Activated CD4-positive, alpha-beta memory T cell treated with anti-CD3 and anti-CD28 coated beads for 36 hours (primary cell): ENCODE measurements at places on chromosomes 2 and 18. TPM values are rescaled to one million over a fixed set of nuclear protein-coding genes. Genes with fewer than 3 reads are reported as not detected.
A peak's percentile ranks its signal among the peaks of the same experiment; 100 is the strongest.

The C2orf66 gene
- total RNA-seq = not detected

The MAP3K20 gene
- 6.5 TPM for total RNA-seq

The LYPD1 gene
- total RNA-seq = not detected

The ASB18 gene
- not detected for total RNA-seq

The MARCHF7 gene
- 86.7 TPM for total RNA-seq

The ST8SIA3 gene
- total RNA-seq = not detected

The CXCR2 gene
- not detected for total RNA-seq

DNA sequence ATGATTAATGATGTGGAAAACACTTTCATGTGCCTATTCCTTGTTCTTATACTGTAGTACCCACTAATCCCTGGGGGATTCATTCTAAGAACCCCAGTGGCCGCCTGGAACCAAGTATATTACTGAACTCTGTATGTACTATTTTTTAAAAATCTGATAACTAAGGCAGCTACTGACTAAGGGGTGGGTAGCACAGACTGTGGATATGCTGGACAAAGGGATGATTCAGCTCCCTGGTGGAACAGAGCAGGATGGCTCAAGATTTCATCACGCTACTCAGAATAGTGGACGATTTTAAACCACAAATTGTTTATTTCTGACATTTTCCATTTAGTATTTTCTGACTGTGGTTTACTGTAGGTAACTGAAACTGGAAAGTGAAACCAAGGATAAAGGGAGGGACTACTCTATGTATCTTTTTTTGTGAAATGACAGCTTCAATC lies 41.8 kb upstream of the CDC42EP3 start:
- peaks cover 5% of the 10 kb centered on the region for H3K36me3 ChIP-seq
- peaks cover 30% of the 10 kb centered on the region for H3K4me1 ChIP-seq
- H3K27me3 ChIP-seq = no peaks in the 10 kb centered on the region
- DNase-seq = peak; percentile 17

DNA sequence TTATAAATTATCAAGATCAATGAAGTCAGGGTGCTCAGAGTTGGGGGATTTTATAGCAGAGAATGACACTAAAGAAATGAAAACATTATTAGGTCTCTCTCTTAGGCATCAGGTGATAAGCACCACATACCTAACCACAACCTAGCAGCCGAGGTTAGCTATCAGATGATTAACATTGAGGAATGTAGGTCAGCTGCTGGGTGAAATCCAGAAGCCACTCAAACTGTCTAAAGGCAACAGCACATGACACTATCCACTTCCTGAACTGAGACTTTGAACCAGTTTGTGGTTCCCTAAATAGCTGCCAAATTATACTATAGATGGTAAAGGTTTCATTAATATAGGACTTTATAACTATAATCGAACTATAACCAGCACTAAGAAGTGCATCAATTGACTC lies 4.7 kb downstream of the EPG5 start:
- H3K27ac ChIP-seq = peak overlapping the region; percentile 79
- H3K4me3 ChIP-seq = no peak overlapping the region
- peaks cover 10% of the 10 kb centered on the region for H3K36me3 ChIP-seq

GRCh38 chr18:3722649-3723433 lies 272.9 kb downstream of the TGIF1 start:
- no peak overlapping the region for H3K27ac ChIP-seq
- peaks cover 23% of the 10 kb centered on the region for H3K27me3 ChIP-seq
- no peak for DNase-seq
- no peaks in the 10 kb centered on the region for H3K4me1 ChIP-seq
- H3K36me3 ChIP-seq = no peaks in the 10 kb centered on the region

DNA sequence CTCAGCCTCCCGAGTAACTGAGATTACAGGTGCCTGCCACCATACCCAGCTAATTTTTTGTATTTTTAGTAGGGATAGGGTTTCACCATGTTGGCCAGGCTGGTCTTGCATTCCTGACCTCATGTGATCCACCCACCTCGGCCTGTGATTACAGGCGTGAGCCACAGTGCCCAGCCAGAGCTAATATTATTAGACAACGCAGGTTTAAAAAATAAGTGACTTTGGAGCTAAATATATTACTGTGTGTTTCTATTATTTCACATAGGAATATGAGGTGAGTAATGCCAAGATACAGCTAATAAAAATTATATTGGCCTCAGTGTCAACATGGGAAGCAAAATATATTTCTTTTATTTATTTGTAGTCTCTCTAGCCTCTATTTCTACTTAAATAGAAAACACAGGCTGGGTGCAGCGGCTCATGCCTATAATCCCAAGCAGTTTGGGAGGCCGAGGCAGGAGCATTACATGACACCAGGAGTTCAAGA lies 120.2 kb downstream of the C2orf74 start:
- peaks cover 21% of the 10 kb centered on the region for H3K36me3 ChIP-seq
- H3K27me3 ChIP-seq = no peaks in the 10 kb centered on the region
- DNase-seq = no peak
- no peaks in the 10 kb centered on the region for H3K4me1 ChIP-seq
- no peak overlapping the region for H3K4me3 ChIP-seq
- H3K27ac ChIP-seq = no peak overlapping the region

GRCh38 chr2:21407851-21408250 lies 284.1 kb downstream of the TDRD15 start:
- no peak overlapping the region for H3K4me3 ChIP-seq
- H3K36me3 ChIP-seq = no peaks in the 10 kb centered on the region
- no peak for DNase-seq
- H3K4me1 ChIP-seq = no peaks in the 10 kb centered on the region
- H3K27me3 ChIP-seq = no peaks in the 10 kb centered on the region

GRCh38 chr2:201018636-201019035 lies 52.8 kb downstream of the HYCC2 start:
- no peak overlapping the region for H3K27ac ChIP-seq
- no peak overlapping the region for H3K4me3 ChIP-seq
- peaks cover 11% of the 10 kb centered on the region for H3K4me1 ChIP-seq
- H3K27me3 ChIP-seq = no peaks in the 10 kb centered on the region

GRCh38 chr2:156937430-156937829 lies 320.1 kb upstream of the GALNT5 start:
- H3K36me3 ChIP-seq = no peaks in the 10 kb centered on the region
- no peak overlapping the region for H3K27ac ChIP-seq
- no peaks in the 10 kb centered on the region for H3K27me3 ChIP-seq
- no peaks in the 10 kb centered on the region for H3K4me1 ChIP-seq

DNA sequence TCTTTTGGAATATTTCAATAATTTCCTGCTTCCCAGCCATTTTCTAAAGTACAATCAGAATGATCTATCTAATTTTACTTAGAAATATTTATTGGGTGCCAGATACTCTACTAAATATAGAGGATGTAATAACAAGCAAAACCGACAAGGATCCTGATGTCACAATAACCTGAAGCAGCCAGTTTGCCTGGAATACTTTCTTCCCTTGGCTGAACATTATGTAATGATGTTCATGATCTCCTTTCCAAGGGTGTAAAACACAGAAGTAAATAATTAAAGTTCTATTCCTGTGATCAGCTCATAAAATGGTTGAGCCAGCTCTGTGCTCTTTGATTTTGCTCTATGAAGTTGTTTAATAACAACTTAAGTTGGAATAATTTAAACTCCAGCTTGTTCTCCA lies 2.6 kb upstream of the MRPL19 start:
- DNase-seq = no peak
- H3K36me3 ChIP-seq = peaks cover 7% of the 10 kb centered on the region
- H3K27ac ChIP-seq = no peak overlapping the region
- H3K4me3 ChIP-seq = no peak overlapping the region
- H3K4me1 ChIP-seq = peaks cover 27% of the 10 kb centered on the region

- peaks cover 44% of the 10 kb centered on the region for H3K36me3 ChIP-seq
- H3K27me3 ChIP-seq = no peaks in the 10 kb centered on the region
- H3K4me3 ChIP-seq = no peak overlapping the region
- H3K27ac ChIP-seq = no peak overlapping the region
- peak; percentile 85 for DNase-seq
These were observed 1.4 kb upstream of the CD226 start for GRCh38 chr18:69948919-69949537.

GRCh38 chr2:232214053-232214452 lies 164.5 kb upstream of the ALPP start:
- no peak overlapping the region for H3K4me3 ChIP-seq
- peaks cover 17% of the 10 kb centered on the region for H3K4me1 ChIP-seq
- no peak overlapping the region for H3K27ac ChIP-seq
- H3K36me3 ChIP-seq = peaks cover 25% of the 10 kb centered on the region
- no peaks in the 10 kb centered on the region for H3K27me3 ChIP-seq
- no peak for DNase-seq

DNA sequence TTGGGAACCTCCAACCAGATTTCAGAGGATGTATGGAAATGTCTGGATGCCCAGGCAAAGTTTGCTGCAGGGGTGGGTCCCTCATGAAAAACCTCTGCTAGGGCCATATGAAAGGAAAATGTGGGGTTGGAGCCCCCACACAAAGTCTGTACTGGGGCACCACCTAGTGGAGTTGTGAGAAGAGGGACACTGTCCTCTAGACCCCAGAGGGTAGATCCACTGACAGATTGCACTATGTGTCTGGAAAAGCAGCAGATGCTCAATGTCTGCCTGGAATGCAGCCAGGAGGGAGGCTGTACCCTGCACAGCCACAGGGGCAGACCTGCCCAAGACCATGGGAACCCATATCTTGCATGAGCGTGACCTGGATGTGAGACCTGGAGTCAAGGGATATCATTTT lies 573.7 kb upstream of the NXPH2 start:
- DNase-seq = no peak
- H3K27ac ChIP-seq = no peak overlapping the region
- no peaks in the 10 kb centered on the region for H3K36me3 ChIP-seq
- H3K4me1 ChIP-seq = no peaks in the 10 kb centered on the region
- no peaks in the 10 kb centered on the region for H3K27me3 ChIP-seq

DNA sequence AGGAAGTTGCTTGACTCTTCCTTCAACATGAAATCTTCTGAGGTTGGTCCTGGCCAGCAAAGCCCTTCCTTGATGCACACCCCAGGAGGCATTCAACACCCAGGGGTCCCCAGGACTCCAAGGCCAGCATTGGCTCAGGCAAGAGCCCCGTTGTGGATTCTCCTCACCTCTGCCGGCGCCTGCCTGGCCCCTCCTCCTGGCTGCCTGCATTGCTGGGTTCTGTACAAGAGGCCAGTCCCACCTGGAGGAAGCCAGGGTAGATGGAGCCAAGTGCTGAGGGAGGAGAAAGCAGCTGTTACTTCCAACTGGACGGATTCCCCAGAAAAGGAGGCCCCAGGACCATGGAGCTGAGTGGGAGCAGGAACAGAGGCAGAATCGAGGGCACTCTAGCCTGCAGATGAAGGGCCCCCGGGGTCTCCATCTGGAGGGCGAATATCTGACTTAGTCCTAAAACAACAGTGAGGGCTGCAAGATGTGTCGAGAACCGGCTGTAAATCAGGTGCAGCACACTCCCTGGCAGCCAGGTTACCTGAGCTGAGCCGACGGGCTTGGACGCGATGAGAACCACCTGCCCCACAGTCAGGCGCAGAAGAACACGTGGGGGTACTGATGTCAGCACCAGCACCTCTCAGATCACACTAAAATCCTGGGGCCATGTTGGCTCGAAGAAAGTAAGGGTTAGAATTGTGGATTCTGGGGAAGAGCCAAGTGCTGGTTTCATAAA lies 399.6 kb upstream of the SALL3 start:
- no peaks in the 10 kb centered on the region for H3K27me3 ChIP-seq
- H3K4me1 ChIP-seq = no peaks in the 10 kb centered on the region
- no peak for DNase-seq
- H3K4me3 ChIP-seq = no peak overlapping the region
- H3K36me3 ChIP-seq = no peaks in the 10 kb centered on the region
- H3K27ac ChIP-seq = no peak overlapping the region

DNA sequence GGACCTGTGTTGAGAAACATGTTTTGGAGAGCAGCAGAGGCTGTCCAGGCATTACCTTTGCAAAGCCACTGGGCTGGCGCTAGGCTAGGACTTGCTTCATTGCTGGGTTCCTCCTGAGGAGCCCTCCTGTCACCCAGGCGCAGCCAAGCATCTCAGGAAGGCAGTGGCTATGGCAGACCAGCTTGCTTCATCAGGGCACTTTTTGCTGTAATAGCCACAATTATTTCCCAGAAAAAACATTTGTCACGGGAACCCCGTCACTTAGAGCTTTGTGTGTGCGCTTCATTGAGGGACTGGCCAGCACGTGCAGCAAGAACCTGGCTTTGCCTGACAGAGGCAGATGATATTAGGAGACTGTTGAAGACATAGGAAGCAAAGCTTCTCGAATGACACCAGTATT lies 36.4 kb downstream of the SLC20A1 start:
- H3K4me1 ChIP-seq = peaks cover 7% of the 10 kb centered on the region
- H3K27me3 ChIP-seq = no peaks in the 10 kb centered on the region
- no peak for DNase-seq
- H3K36me3 ChIP-seq = no peaks in the 10 kb centered on the region

GRCh38 chr2:115413791-115414190 lies 971.4 kb downstream of the DPP10 start:
- H3K4me3 ChIP-seq = no peak overlapping the region
- H3K27ac ChIP-seq = no peak overlapping the region
- no peaks in the 10 kb centered on the region for H3K27me3 ChIP-seq
- no peaks in the 10 kb centered on the region for H3K36me3 ChIP-seq

DNA sequence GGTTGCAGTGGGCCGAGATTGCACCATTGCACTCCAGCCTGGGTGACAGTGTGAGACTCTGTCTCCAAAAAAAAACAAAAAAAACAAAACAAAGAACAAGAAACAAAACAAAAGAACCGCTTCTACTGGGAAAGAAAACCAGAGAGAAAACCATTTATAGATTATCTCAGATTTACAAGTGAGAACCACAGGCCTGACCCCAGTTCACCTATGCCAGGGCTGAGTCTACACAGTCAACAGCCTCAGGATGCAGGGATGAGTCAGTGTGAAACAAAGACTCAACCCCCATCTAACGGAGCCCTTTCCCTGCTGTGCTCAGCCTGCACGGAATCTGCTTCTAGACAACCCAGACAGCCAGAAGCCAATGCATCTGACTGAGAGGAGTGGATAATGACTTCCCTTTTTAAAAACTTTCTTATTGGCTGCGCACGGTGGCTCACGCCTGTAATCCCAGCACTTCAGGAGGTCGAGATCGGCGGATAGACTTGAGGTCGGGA lies 25.5 kb upstream of the YWHAQ start:
- peaks cover 9% of the 10 kb centered on the region for H3K27me3 ChIP-seq
- H3K4me3 ChIP-seq = peak overlapping the region; percentile 40
- H3K27ac ChIP-seq = peak overlapping the region; percentile 94
- no peaks in the 10 kb centered on the region for H3K36me3 ChIP-seq

DNA sequence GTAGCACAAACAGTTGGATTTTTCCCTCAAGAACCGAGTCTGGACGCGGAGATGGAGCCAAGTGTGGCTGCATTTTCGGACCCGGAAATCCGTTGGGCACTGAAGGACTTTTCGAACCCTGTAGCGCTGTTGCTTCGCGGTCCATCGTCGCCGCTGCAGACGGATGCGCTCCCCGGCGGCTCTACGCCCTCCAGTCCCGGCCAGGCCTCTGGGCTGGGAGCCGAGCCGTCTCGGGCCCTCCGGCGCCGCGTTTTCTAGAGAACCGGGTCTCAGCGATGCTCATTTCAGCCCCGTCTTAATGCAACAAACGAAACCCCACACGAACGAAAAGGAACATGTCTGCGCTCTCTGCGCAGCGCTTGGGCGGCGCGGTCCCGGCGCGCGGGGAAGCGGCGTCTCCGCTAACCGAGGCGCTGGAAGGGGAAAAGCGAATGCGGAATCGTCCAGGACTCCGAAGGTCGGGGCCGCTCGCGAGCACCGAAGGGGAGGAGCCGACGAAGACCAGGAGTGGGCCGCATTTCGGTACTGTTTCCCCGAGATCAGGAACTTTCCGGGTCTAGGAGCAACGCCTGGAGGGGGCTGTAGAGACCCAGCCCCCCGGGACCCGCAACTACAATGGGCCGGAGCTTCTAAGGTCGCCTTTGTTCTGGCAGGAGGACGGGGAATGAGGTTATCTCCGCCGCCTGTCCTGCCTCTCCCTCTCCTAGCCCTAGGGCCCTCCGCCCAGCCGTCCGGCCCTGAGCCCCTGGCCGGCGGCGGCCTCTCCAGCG lies 3.2 kb downstream of the EMX1 start:
- no peak overlapping the region for H3K27ac ChIP-seq
- peak overlapping the region; percentile 16 for H3K4me3 ChIP-seq
- H3K27me3 ChIP-seq = peaks cover 72% of the 10 kb centered on the region
- no peaks in the 10 kb centered on the region for H3K36me3 ChIP-seq
